Fibroblast of skin of left biceps (primary cell): ENCODE measurements at places on chromosomes 1 and 21.

DNA sequence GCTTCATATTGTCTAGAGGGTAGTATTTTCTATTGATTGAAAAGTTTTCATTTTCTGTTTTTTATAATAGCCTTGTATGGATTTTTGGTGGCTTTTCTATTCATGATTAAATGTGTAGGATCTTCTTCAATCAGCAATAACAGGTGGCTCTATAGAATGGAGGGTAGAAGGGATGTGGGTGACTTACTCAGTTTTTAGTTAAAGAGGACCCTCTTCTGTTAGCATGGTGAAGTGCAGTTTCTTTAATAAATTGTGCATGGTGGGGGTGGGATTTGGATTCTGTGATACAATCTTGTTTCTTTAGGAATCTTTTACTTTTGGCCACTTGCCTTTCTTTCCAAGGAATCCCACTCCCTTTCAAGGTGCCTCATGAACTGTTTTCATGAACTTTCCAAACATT, 64.7 kb downstream of the SLC35A3 start:
- no peak for DNase-seq

GRCh38 chr1:36506276-36506920, 23.7 kb upstream of the CSF3R start:
- no peak for DNase-seq

DNA sequence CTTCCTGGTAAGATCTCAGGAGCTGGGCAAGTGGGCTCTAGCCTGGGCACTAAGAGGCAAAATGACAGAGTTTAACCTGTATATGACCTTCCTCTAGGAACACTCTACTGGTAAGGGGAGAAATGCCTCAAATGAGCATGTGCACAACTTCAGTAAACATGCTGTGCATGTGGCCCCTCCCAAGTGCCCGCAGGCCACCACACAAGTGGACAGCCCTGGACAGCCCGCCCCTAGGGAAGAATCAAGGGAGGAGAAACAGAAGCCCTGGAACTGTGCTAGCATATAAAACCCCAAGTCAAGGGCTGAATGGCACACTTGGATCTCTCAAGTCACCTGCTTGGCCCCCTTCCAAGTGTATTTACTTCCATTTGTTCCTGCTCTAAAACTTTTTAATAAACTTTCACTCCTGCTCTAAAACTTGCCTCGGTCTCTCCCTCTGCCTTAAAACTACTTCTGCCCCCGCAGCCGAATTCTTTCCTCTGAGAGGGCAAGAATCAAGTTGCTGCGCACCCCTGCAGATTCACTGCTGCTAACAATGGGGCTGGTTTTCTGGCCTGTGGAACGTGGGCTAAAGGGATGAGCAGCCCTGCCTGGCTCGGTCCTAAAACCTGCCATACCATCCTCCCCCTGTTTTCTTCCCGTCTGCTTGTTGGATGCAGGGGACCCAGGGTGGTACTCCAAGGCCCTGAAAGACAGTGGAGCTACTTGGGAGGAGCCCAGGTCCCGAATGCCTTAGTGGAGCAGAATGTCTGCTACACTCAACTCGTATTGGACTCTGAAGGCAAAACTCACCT, 93.5 kb downstream of the IER5 start:
- DNase-seq: no peak

- DNase-seq: no peak
These were observed 22.3 kb downstream of the GPA33 start for GRCh38 chr1:167067904-167068303.

GRCh38 chr1:225897595-225898514, 8.9 kb upstream of the LEFTY1 start:
- DNase-seq: no peak

DNA sequence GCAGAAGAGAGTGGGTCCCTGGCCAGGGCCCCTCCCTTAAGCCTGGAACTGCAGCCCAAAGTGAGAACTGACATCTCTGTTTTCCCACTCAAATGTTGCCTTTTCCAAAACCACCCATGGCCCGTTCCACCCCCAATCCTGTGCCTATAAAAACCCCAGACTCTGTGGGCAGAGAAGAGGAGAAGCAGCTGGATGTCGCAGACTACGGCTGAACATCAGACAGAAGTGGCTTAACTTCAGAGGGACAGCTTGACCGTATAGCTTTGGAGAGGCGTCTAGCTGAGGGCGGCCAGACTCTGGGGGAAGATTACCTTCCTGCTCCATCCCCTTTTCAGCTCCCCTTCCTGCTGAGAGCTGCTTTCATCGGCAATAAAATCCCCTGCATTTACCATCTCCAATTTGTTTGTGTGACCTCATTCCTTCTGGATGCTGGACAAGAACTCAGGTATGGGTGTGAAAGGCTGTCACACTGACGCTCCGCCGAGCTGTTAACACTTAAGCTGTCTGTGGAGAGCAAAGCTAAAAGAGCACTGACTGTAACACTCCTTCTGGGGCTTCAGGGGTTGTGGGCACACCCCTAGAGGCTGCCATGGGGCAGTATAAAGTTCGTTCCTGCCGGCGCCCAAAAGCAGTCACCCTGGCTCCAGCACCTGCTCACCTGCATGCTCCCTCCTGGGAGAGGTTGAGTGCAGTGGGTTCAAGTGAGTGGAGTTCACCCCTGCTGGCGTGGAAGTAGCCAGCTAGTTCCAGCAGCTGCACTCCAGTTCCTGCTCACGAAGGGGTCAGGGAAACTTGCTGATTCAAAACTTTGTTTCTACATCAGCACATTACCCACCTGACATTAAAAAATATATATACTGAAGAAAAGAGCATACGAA, 19.6 kb upstream of the ERO1B start:
- DNase-seq: no peak
